ENCODE measurements at places on chromosomes 5 and 9.
A peak's percentile ranks its signal among the peaks of the same experiment; 100 is the strongest.

DNA sequence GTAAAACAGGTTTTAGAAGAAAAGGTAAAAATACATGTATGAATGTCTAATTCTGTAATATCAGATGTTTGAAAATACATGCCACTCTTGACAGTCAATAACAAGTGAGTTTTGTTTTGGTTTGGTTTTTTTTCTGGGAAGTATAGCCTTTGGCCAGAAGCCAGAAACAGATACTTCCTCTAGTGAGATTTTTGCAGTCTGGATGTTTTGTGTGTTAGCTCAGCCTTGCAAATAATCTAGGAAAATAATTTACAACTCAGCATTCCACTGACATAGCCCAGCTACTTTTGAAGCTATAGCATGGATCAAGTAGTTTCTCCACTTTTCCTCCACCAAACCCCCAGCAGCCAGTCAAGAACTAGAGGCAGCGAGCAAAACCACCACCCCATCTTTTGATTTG, 56.7 kb downstream of the SLC1A1 start:
- no peak for DNase-seq

DNA sequence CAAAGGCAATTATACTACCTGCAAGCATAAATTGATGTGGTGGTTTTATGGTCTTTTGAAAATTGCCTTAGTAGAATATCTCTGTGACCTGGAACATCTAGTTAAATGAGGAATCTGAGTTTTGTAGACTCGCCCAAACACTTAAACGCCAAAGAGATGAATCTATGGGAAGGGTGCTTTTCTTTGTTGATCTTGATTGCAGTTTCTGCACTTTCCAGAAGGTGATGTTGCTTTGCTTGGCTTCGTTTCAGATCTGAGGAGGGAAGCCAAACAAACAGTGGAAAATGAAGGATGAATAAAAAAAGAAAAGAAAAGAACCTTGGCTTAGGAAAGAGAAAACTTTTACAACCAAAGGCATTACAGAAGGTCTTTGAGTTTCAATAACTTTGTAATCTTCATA, 1021.2 kb downstream of the NR2F1-AS1 start:
- DNase-seq, result no peak

DNA sequence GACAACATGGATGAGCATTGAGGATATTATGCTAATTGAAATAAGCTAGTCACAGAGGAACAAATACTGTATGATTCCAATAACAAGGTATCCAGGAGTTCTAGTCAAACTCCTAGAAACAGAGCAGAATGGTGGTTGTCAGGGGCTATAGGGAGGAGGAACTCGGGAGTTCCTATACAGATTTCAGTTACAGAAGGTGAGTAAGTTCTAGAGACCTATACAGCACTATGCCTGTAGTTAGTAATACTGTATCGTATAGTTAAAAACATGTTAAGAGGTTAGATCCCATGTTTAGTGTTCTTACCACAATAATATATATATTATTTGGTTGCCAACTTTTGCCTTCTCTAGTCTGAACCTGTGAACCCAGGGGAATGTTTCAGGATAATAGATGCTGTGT, 7.9 kb upstream of the OXCT1 start:
- DNase-seq, result no peak

GRCh38 chr9:124098141-124098905, 86.8 kb downstream of the LHX2 start:
- no peak for DNase-seq

- no peak for DNase-seq
Measured at GRCh38 chr5:169430671-169431070, 129.7 kb upstream of the SLIT3 start.

DNA sequence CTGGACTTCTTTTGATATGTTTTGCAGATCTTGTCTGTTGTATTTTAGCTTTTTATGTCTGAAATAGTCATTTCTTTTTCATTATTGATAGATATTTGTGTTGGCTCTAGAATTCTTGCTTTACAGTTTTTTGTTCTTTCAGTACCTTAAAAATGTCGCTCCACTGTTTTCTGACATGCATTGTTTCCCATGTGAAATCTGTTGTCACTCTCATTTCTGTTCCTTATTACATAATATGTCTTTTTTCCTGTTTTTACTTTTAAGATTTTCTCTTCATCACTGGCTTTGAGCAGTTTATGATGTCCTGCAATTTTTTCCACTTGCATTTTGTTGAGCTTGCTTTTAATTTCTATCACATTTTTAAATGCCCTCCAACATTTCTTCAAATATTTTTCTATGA, 270.4 kb upstream of the TARS1 start:
- DNase-seq, result no peak

DNA sequence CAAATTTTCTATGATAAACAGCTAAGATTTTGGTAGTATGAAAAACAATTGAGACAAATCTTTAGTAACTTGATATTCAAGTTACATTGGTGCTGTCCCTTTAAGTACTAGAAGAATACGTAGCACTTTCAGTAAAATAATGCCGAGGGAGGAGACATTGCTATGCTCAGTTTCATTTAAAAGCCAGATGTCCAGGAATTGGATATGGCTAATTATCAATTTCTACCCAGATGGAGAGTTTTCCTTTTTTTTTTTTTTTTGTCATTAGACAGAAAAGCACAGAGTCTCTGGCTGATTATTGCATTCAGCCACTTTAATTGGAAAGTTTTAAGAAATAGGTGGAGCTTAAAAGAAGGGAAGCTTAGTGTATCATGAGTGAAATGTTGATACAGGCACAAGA, 40.4 kb upstream of the APC start:
- no peak for DNase-seq

DNA sequence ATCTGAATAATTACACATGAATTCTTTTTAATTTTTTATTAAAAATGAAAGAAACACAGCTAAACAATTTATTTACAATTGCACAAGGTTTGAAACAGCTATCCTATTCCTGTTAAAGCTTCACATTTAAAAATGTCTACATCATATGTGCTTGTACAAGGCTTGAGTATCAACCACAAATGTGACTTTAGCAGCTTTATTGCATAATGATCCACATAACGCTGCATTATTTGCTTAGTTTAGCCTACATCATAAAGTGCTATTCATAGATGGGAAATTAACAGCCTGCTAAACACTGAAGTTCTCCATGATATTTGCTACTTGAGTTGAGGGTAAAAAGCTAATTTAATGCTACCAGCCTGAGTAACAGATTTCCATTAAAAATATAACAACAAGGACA, 45.0 kb downstream of the TRIM36 start:
- no peak for DNase-seq

GRCh38 chr5:42301349-42301748, 121.9 kb upstream of the GHR start:
- DNase-seq, result peak; percentile 80

DNA sequence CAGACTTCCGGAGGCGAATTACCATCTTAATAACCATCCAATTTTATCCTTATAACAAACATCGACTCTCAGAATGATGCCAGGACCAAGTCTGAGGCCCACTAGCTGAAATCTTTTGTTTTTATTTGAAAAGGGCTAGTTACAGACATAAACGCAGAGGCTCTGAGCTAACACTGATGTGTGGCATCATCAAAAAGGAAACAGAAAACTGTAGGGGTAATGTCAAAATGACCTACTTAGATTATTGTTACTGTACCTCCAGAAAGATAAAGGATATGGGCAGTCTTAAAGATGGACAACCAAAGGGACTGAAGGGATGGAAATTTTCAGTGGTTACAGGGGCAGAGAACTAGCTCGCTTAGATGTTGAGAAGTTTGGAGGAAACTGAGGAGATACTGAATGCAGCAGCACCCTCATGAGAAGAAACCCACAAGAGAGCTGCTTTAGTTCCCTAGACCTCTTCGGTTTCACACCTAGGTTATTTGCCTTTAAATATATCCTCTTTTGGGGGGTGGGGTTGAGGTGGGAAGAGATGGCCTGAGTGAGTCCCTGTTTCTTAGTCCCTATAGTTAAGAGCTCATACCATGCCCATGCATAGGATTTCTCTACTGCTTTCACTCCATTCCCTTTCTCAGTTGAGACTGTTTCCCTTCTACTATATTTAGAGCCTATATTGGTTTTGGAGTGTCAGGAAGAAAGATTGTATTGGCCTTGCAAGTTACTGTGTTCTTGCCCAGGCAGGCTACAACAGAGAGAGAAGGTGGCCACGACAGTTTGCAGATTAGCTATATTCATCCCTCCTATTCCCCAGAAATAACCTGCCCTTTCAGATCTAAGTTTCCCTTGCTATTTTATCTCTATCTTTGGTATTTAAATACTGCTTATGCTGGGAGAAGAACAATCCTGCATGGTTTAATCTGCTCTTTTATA, 320.4 kb upstream of the EFNA5 start:
- DNase-seq, result no peak

DNA sequence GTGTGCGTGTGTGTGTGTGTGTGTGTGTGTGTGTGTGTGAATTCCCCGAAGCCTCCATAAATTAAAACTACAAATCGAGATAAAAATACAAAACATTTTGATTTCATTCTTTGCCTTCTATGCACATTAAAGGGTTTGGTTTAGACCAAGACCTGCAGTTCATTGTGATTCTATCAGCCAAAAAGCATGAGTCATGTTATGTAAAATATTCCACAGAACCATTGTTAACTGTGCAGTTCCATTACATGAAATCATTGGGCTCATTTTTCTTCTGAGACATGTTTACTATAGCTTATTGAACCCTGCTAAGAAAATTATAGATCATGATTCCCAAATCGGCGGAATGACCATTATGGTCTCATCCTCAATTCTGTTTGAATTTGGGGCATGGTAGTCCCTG, 11.7 kb downstream of the CAVIN4 start:
- no peak for DNase-seq

GRCh38 chr9:113520109-113520642, 56.6 kb downstream of the RGS3 start:
- DNase-seq, result no peak

GRCh38 chr5:118832974-118833373, 155.4 kb downstream of the DTWD2 start:
- DNase-seq, result no peak

GRCh38 chr5:167921796-167922195, 369.6 kb upstream of the WWC1 start:
- no peak for DNase-seq

DNA sequence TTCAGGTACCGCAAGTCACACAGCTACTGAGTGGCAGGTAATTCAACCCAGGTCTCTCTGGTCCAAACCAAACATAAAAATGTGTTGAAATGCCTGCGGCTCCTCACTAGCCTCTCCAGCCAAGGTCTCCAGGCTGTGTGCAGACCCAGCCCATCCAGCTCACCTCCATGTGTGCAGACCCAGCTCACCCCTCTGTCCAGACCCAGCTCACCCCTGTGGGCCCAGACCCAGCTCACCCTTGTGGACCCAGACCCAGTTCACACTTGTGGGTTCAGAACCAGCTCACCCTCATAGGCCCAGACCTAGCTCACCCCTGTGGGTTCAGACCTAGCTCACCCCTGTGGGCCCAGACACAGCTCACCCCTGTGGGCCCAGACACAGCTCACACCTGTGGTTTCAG, 188.0 kb upstream of the ADCY2 start:
- DNase-seq, result no peak

Measured in foreskin melanocyte (primary cell).